ENCODE measurements at places on chromosomes 16 and 17.

GRCh38 chr17:40886090-40886489, 1.0 kb upstream of the KRT20 start:
- no peak for DNase-seq

DNA sequence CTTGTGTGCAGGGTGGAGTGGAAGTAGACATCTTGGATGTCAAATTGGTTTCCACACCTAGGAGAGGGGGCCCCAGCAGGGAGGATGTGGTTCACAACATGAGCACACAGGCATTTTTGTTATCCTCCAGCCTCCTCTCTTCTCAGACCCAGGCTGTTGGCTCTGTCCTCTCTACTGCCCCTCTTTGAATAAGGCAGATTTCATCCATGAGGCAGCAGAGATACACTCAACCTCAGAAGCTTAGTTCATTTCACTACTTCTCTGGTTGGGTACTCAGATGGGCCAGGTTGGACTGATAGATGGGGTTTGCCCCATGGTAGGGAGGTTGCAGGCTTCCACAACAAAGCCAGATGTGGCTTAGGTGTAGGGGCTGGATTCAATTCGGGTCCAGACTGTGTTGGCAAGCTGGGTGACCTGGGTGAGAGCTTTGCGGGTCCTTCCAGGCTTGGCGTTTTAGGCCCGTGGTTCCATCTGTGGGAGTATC, 22.2 kb upstream of the NFATC3 start:
- DNase-seq, result no peak

DNA sequence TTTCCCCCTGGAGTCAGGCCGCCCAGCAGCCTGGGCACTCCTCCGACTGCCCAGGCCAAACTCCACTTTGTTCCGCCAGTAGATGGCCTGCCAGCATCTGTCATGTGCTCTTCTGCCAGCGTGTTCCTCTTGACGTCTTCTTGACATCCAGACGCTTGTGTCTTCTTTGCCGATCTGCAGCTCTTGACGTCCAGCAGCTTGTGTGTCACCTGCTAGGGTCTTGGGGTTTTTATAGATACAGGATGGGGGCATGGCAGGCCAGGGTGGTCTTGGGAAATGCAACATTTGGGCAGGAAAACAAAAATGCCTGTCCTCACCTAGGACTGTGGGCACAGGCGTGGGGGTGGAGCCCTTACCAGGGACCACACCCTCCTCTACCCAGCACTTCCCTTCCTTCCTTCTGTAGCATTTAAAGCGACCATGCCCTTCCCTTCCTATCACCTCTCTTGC, 88.7 kb downstream of the BMERB1 start:
- DNase-seq, result no peak

- DNase-seq, result no peak
Observed at GRCh38 chr16:73043828-73044467, 4.0 kb downstream of the ZFHX3 start.

GRCh38 chr16:86072328-86073102, 173.6 kb downstream of the IRF8 start:
- peak; percentile 92 for DNase-seq

DNA sequence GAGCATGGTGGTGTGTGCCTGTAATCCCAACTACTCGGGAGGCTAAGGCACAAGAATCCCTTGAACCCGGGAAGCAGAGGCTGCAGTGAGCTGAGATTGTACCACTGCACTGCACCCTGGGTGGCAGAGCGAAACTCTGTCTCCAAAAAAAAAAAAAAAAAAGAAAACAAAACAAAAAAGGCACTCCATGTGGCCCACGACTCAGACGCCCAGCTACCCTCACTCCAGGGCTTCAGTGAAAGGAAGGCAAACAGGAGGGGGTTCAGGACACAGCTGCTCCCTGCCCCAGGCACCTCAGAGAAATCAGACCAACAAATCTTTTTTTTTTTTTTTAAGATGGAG, 91.7 kb downstream of the LITAF start:
- DNase-seq, result no peak

DNA sequence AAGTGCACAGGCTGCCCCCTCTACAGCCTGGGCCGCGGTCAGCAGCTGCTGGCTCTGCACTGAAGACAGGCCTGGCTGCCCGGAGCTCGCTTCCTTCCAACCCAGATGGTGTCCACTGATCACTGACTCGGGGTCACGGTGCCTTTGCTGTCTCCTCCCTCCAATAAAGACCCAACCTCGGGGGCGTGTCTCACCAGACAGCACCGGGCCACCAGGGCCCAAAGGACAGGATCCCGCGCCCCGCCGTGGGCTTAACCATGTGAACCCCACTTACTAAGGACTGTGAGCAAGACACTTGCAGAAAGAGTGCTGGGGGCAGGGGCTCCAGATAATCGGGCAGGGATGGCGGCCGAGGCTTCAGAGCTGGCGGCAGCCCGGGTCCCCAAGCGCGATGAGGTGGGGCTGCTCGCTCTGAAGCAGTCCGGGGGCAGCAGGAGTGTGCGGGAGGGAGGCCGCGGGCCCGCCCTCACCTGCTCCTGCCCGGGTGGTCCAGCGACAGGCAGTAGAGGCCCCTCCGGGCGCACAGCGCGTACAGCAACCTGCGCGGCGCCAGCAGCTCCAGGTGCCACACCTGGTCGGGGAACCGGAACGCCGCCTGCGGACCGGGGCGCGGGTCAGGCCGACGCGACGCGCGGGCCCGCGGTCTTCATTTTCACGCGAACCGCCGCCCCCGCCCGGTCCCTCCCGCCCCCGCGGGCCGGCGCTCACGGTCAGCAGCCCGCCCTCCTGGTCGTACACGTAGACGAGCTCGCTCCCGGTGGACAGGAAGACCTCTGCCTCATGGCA, 502 bp downstream of the FAAP100 start:
- DNase-seq, result no peak

DNA sequence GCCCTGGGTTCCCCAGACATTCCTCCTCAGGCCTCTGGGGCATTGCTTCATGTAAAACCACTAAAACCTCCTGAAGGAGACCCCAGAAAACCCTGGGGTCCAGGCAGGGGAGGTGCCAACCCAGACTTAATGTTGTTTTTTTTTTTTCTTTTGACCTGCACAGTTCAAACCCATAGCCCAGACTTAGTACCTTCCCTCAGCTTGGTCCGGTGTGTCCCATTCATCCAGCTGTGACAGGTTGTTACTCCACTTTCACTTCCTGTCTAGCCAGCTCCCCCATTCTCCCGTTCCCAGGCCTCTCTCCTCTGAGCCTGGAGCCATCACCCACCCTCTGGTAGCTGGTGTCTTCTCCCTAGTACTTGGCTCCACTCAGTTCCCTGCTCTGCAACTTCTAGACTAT, 4.8 kb downstream of the CDR2L start:
- DNase-seq, result no peak

GRCh38 chr16:64312980-64313379, 808.9 kb downstream of the CDH11 start:
- no peak for DNase-seq

DNA sequence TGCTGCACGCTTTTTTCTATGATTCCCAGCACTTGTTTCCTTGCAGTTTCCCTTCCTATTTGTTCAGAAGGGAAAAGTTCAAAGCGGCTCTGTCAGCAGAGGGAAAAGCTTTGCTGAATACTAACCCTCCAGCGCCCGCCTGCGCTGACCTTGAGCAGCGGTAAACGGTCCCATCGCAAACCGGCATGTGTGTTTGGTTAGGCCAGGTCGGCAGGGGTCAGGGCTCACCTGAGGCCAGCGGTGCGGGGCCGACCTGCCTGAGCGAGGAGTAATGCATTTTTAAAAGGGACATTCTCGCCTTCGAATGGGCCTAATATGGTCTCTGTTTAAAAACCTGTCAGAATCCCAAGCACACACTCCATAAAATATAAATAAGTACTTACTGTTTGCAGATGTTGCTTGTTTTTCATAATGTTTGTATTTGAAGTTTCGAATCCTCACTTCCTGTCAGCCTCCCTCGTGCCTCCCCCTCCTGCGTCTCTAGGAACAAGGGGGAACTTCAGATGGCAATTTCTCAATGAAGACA, 110.1 kb downstream of the IRX3 start:
- no peak for DNase-seq

DNA sequence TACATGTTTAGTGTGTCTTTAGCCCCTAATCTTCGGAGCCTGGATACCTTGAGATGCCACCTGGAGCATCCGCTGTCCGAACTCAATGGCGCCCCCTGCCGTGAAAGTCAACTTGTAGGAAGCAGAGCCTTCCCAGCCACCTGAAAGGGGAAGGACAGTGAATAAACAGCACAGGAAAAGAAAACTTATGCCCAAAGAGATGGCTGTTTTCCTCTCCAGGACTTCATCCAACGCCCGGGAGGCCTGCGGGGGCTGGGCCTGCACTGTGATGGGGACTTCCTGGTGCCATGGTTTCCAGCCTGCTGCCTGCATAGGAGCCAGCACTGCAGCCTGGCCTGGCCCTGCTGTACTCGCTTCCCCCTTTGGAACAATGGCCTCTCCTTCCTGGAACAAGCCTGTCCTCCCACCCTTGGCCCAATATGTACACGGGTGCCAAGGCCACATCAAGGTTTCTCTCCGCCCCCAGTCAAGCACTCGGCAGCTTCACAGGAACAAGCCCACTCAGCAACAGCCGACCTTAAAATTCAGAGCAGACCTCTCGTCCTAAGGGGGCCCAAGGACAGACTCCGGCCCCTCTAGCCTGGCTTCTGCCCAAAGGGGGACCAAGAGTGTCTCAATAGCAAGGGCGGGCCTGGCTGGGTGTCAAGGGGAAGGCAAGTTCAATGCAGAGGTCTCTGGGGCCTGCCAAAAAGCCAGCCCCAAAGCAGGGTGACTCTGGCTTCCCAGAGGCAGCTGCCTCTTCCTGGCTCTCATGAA, 4.5 kb upstream of the UNC13D start:
- peak; percentile 75 for DNase-seq

GRCh38 chr16:66006485-66006884, 360.0 kb upstream of the CDH5 start:
- no peak for DNase-seq

GRCh38 chr16:30570636-30571444, 674 bp downstream of the ZNF688 start:
- DNase-seq, result peak; percentile 63

GRCh38 chr16:4376126-4376892, 4.7 kb downstream of the VASN start:
- DNase-seq, result peak; percentile 62

GRCh38 chr16:68617734-68618133, 27.4 kb upstream of the CDH3 start:
- no peak for DNase-seq

DNA sequence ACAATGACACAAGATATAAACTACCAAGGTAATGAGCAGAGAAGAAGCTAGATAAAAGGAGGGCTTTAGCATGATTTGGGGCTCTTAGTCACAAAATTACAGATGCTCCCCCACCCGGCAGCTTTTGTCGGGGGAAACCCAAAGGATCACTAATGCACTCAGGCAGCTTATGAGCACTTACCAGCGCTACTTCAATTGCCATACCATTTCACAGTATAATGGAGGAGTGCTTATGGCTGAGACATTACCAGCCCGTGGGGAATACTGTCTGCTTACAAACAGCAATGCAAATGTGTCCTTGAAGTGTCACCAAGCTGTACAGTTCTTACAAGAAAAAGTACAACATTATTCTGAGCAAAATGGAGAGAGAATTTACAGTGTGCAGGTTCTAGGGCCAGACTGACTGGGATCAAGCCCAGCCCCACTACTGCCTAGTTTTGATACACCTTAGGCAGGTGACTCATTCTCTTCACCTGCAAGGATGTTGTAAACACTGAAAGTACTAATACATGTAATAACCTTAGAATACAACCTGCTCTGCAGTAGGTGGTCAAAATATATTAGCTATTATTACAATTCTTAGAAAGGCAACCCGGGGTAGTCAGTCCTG, 16.3 kb downstream of the ANKFY1 start:
- DNase-seq, result peak; percentile 18

DNA sequence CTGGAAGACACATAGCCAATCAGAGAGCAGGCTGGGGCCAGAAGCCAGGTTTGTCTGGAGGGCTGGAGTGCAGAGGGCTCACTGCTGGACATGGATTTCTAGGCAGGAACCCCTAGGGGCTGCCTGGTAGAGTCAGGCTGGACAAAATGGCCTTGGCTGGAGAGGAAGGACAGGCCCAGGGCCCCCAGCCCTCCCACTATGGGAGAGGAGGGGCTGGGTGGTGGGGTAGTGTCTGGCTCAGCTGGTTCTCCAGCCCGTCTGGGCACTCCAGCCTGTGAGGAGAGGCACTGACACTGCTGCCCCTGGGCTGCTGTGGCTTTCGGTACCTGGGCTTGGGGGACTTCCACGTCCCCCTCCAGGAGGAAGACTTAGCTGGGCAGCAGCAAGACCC, 21.7 kb upstream of the DOK4 start:
- no peak for DNase-seq

GRCh38 chr16:75086688-75087374, 29.7 kb downstream of the LDHD start:
- no peak for DNase-seq

GRCh38 chr17:47966079-47966519, 4.8 kb upstream of the CDK5RAP3 start:
- no peak for DNase-seq

DNA sequence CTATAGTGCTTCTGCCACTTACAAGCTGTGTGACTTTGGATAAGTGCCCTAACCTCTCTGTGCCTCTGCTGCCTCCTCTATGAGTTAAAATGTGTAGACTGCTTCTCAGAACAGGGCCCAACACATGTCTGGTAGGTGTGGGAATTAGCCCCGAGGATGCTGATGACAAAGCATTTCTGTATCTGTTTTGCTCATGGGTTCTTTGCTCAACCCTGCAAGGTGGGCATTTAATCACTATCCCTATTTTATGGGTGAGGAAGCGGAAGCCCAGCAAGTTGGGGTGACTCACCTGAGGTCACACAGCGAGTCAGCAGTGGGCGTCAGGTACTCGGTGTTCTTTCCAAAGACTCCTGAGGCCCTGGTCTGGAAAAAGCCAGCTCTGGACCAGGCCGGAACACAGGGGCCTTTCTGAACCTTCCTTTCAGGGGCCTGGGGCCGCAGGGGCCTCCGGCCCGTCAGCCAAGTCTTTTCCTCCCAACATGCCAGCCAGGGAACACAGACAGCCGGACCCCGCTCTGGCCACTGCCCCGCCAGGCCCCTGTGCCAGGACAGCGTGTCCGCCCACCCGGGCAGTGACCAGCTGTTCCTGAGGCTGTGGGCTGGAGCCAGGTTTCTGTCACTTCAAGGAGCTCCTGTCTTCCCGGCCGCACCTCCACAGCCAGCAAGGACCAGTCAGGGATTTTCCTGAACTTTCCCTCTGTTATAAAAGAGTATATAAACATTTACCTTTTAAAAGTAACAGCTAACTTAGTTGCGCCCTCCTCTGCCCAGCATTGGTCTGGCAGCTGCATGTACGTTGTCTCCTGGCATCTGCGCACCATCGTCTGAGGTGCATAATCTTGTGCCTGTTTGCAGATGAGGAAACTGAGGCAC, 62.5 kb downstream of the SREBF1 start:
- no peak for DNase-seq

All from brain (organoid and tissue), 16 donors.